ENCODE measurements at places on chromosomes 2 and 18.

- no peak for DNase-seq
Observed at GRCh38 chr2:86124683-86125082, 18.6 kb downstream of the PTCD3 start.

GRCh38 chr2:179571252-179571651 is 290.2 kb downstream of the ZNF385B start:
- DNase-seq: no peak

- peak; percentile 2 for DNase-seq
Observed at GRCh38 chr18:6219116-6219717, 195.5 kb downstream of the L3MBTL4 start.

- DNase-seq: no peak
Observed at GRCh38 chr2:138030459-138030858, 66.2 kb downstream of the HNMT start.

DNA sequence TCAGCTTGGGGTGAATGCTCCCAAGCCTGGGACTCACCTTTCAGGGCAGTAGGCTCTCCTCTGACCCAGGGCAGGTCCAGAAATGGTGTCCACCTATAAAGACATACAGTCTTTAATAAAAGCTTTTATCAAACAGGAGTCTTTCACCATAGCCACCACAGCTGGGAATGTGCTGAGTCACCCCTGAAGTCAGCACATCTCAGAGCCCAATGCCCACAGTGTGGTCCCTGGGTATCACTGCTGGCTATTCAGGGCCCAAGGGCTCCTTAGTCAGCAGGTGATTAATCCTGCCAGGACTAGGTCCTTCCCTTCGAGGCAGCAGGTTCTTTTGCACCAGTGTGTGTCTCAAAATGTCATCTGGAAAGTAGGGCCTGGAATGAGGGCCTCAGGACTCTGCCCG is 181.9 kb downstream of the MEMO1 start:
- no peak for DNase-seq

DNA sequence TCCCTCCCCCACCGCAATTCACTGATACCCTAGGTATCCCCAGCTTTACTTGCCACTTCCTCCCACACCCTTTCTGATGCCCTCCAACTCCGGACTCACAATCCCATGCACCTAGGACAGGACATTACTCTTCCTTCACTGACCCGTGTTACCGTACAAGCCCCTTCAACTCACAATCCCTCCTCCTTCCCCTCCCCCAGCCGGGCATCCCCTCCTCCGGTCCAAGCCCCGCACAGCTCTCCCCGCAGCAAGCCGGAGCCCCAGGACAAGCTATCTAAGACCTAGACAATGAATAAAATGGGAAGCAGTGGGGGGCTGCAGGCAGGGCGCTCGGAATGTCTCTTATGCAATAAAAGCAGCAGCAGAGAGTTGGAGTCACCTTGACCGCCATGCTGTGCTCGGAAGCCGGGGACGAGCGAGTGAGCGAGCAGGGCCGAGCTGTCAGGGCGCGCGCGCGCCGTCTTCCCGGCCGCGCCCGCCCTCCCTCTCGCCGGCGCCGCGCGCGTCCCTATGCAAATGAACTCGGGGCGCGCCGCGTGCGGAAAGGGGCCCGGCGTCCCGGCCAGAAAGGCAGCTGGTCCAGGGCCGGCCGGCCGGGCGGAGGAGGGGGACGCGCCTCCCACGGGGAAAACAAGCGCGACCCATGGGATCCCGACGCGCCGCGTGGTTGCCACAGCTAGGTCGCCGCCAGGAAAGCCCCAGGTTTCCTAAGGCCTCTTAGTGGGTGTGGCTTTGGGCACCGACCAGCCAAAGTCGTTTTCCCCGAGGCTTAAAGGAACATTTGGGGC is at the start of gene SLC25A12:
Gene SLC25A12, minus strand, starts transcription at position 421 of the 788 bp plus-strand sequence. Its CDS starts 30 bp downstream, at position 391.
- DNase-seq: peak; percentile 48

GRCh38 chr2:231323316-231323715 is 72.2 kb upstream of the B3GNT7 start:
- DNase-seq: no peak

DNA sequence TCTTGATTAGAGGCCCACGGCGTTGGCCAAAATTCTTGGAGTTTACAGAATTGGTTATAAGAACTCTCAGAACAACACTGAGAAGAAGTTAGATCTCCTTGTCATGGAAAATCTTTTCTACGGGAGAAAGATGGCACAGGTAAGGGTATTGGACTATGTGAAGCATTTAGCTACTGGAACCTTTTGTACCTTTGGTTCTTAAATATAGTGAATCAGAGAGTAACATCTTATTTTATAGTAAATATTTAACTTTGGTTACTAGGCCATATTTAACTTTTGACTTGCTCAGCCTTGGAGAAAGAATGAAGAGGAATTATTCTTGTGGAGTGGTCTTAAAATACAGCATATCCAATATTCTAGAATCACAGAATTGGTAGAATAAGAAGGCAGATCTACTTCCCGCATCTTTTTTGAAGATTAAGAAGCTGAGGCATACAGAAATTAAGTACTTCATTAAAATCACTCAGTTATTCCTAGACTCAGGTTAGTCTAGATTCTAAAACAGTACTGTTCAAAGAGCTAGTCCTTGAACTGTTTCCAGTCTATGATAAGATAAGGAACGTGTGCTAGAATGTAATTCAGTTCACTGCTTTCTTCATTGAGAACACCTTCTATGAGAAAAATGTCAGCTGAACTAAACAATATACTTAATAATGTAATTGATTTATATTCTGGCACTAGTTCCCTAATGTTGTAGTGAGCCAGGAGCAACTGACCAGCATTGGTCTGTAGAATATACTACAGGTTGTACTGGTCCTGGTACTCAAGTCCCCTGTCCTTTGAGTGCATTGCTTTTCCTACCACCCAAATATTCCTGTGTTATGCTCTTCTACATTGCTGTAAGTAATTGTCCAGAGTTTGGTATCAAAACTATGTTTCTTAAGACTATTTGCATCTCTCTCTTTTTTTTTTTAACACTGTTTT is 53.7 kb upstream of the PTH2R start:
- no peak for DNase-seq

GRCh38 chr2:7456762-7457161 is 539.5 kb downstream of the RNF144A start:
- DNase-seq: no peak

DNA sequence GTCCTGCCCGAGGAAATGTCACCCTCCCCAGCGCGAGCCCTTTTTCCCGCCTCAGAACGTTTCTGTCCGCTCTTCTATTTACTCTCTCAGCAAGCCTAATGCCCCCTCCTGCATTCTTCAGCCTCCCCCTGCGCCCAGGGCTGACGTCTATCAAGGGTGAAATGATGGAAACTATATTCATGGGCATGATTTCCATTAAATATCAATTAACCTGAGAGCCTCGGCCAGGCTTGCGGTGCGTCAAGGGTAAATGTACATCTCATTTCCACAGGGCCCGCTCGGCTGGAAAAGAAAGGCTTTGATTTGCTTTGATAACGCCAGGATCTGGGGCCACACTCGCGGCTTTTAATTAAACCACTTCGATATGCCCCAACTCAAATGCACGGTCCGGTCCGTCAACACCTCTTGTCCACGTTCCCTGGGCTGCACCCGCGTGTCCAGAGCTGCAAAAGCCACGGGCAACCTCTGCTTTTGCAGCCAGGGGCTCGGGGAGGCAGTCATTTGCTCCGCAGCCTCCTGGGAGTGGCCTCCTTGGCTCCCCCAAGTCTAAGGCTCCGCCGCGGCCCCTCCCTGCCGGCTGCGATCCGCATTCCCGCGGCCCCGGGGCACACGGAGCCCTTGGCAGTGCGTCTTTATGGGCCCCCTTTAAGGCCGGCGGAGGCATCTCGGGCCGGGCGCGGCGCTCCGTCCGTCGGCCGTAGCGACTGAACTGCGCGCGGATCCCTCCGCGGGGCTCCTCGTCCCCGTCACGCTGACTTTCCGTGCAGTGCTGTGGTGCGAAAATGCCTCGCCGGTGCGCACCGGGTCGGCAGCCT is at the start of gene HOXD8:
Gene HOXD8, plus strand, starts transcription at position 724 of the 815 bp plus-strand sequence. CDS start 662 bp downstream, outside the sequence.
- DNase-seq: peak; percentile 36

DNA sequence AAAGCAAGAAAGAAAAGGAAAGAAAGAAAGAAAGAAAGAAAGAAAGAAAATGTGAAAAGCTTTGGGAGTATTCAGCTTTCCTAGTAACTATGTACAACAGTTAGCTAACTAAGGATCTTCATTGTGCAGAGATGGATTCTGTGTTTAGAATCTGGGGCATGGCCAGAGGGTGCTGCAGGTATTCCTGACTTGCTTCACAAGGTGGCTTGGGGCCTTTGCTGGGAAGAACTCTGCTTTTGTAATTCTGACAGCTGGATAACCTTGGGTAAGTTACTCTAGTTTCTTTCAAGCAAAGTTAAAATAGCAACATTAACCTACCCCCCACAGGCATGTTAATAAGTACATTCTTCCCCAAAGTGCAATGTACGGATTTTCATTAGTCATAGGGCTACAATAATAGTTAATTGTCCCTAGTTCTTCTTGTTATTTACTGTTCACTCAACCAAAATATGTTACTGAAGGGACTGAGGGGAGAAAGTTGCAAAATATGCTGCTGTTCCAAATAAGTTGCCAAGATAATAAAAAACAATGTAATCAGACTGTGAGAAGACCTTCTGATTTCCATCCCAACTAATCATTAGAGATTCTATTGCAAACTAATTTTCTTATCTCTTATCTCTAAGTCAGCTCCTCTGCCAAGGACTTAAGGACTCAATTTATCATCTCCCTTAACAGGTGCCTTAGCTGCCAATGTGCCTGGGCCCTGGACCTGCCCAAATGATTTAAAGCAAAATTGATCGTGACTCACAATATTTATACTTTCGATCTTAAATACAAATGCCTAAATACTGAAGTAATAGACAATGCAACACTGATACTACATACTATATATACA is 50.3 kb downstream of the SERPINB8 start:
- DNase-seq: no peak

- DNase-seq: no peak
Observed at GRCh38 chr2:146258071-146258470, 1586.8 kb upstream of the ACVR2A start.

DNA sequence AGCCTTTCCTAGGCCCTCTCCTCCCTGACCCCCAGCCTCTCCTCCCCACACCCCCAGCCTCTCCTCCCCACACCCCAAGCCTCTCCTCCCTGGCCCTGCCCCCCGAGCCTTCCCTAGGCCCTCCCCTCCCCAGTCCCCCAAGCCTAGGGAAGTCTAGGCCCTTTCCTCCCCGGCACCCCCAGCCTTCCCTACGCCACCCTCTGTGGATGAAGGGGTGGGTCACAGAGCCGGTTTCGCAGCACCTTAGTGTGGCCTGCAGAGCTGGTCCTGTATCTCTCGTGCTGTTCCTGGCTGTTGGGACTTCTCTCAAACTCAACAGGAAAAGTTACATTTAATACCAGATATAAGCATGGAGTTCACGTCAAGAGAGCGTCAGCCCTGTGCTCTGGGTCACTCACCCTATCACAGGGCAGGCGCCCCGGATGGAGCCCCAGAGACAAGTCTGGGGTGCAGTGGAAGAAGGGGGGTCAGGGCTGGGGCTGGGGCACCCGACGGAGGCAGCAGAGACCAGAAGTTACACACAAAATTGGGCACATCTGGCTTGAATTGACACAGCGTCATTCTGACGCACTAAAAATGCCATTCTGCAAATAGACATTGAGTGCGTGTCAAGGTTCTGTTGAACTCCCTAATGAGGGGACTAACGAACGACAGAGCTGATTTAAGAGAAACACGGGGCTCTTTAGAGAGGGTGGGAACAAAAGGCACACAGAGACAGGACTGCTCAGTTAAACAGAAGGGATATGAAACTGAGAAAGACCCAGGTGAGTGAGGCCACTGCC is 24.0 kb downstream of the KCNIP3 start:
- DNase-seq: no peak

DNA sequence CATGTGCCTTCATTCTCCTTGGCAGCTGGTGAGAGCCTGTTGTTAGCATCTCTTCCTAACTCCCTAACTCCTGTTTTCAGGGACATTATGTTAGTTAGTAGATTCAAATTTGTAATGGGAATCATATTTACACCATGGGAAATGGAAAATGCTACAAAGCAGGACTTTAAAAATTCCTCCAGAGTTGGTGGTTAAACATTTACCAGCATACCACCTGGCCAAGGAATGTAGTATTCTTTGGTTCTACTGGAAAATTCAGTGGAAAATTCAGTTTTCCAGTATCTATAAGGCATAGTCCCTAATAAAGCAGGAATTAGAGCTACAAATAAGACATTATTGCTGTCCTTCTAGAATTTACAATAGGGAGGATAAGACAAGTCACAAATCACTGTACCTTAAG is 291.7 kb downstream of the GPD2 start:
- DNase-seq: no peak

- no peak for DNase-seq
Observed at GRCh38 chr2:224469374-224469964, 67.6 kb upstream of the FAM124B start.

DNA sequence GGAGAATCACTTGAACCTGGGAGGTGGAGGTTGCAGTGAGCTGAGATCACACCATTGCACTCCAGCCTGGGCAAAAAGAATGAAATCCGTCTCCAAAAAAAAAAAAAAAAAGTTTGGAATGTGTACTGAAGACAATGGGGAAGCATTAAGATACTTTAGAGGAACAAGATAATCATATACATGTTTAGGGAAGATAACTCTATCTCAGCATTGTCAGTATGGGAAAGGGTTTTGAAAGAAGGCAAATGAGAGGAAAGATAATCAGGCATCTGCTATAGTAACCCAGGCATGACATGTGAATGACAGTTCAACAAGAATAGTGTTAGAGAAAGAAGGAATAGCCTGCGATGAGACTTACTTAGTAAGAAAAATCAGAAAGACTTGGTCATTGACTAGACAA is 112.0 kb downstream of the ATAD2B start:
- no peak for DNase-seq
